ENCODE measurements at places on chromosomes 2 and 18.
A peak's percentile ranks its signal among the peaks of the same experiment; 100 is the strongest.

GRCh38 chr18:30618567-30618966 lies 424.0 kb downstream of the DSC3 start:
- no peak for DNase-seq

DNA sequence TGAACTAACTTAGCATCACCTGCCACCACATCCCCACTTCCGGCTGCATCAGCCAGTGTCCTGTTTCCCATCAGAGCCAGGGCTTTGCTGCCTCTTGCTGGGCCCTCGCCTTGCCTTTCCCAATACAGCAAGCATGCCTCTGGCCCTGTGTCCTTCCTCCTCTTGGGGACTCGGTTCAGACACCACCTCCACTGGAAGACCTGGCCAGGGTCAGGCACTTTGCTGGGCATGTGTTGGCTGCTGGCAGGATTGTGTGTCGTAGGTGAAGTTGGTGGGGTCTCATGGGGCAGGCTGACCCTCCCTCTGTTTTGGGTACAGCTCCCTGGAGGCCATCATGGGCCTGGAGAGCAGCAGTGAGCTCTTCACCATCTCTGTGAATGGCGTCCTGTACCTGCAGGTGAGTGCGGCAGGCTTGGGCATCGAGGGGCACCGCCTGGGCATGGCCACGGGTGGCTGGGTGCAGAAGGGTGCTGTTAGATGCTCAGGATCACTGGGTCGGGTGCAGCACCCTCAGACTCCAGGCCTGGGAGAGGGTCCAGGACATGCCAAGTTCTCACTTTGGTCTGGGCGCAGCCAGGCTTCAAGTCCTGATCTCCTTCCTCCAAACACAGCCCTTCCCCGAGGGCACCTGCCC lies 6.6 kb downstream of the ERFE start:
- DNase-seq: no peak

- DNase-seq: peak; percentile 59
Observed at GRCh38 chr2:112701052-112701451, 19.8 kb upstream of the NT5DC4 start.

- DNase-seq: peak; percentile 85
Observed at GRCh38 chr2:18959952-18960717, 370.8 kb upstream of the NT5C1B start.

DNA sequence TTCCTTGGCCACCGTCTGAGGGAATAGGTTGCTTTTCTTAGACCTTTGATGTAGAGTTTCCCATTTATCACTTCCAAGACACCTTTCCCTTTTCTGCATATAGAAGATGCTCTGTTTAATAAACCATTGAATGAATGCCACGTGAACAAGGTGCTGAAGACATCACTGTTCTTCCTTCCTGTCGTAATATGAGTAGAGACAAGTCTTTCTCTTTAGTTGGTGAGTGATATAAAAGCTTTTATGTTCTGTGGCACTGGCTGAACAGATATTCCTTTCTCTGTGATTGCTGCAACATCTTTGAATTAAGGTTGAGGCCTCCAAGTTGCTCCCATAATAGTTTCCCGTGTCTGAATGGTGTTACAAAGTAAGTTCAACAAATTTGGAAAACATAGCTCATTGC lies 38.7 kb downstream of the TTC39C start:
- no peak for DNase-seq

DNA sequence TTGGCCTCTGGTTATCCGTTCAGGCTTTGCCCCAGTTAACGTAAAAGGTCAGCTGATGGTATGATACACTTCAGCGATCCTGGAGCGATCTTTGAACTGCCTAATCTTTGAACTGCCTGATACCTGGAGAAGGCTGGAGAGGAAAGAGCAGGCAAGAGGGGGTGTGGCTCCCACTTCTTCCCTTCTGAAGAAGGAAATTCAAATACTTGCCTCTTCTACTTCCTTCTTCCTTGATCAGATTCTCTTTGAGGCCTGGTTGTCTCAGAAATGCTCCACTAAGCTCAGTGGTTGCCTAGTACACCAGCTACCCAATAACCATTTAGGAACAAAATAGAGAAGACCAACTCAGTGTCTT lies 619 bp downstream of the GALM start:
- DNase-seq: peak; percentile 40

GRCh38 chr2:75896779-75897366 lies 186.2 kb upstream of the GCFC2 start:
- DNase-seq: no peak

GRCh38 chr2:2560374-2561015 lies 229.4 kb upstream of the MYT1L start:
- DNase-seq: no peak

GRCh38 chr2:238106698-238107524 lies 6.8 kb downstream of the ESPNL start:
- no peak for DNase-seq

DNA sequence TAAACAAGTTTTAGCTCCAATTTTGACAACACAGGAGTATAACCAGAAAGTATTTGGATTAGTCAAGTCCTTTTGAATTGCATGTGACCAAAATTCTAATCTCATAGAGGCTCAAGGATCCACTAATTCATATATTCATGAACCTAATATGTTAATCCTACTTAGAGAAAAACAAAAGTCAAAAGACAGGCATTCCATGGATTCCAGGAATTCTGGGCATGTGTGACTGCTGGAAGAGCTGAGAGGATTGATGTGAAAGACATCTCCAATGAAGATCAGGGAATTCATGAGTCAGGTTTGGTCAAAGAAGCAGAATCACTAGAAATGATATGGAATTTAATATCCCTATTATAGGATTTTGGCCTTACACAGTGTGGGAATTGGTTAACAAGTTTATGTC lies 1494.6 kb upstream of the DDX18 start:
- no peak for DNase-seq

DNA sequence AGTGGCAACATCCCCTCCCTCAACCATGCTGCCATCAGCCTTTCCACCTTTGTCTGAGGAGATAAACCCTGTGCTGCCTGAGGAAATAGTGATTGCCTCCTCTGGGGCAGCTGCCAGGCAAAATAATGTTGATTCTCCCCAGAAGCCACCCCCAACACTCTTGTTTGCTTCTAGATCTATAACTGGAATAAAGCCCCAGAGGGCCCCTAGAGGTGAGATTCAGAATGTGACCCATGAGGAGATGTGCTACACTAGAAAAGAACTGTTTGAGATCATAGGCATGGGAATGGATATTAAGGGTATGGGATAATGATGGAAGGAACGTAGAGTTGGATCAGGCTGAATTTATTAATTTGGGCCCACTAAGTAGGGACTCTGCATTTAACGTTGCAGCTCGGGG lies 116.3 kb upstream of the RMP24 start:
- no peak for DNase-seq

DNA sequence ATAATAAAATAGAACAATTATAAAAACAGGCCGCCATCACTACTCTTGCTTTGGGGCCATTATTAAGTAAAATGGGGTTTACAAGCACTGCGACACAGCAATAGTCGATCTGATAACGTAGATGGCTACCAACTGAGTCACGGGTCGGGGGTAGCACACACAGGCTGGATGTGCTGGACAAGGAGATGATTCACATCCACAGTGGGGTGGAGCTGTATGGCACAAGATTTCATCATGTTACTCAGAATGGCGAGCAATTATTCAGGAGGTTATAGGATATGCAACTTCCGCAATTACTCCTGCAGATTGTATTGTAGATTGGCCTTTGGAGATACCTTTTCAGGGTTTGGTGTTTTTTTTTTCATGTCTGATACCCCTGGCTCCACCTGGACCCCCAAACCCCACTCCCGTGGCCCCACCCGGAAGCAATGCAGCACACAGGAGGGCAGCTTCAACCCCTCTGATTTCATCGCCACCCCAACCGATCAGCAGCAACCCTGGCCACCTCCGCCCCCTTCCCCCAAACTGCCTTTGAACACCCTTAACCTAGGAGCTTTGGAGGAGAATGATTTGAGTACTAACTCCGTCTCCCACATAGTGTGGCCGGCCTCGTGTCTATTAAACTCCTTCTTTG lies 21.4 kb upstream of the MLPH start:
- peak; percentile 97 for DNase-seq

DNA sequence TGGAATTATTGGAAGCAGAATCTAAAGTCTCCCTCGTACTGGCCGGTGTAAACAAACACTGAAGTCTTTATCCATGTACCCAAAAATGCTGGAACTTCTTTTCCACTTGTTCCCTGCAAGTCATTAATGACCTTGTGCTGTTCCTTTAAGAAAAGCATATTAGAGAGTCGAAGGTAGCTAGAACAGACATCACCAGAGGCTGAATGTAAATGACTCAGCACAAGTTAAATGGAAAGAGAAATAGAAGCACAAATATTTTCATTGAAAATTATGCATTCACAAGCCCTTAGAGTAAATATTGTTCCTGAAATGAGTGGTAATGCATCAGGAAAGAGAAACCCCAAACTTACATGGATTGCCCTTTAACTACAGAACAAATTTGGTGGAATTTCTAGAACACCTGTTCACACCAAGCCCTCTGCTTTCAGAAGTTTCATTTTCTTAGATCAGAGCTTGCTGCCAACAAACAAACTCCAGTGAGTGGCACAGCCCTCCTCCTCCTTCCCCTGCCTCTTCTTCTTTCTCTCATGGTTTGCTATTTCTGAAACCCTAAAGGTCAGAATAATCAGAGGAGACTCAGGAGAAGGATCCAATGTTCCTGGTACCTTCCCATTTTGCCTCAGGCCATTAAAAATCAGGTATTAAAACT lies 264.3 kb downstream of the TXNL1 start:
- DNase-seq: peak; percentile 33

- DNase-seq: peak; percentile 48
Observed at GRCh38 chr2:223457301-223457700, 144.9 kb downstream of the SCG2 start.

DNA sequence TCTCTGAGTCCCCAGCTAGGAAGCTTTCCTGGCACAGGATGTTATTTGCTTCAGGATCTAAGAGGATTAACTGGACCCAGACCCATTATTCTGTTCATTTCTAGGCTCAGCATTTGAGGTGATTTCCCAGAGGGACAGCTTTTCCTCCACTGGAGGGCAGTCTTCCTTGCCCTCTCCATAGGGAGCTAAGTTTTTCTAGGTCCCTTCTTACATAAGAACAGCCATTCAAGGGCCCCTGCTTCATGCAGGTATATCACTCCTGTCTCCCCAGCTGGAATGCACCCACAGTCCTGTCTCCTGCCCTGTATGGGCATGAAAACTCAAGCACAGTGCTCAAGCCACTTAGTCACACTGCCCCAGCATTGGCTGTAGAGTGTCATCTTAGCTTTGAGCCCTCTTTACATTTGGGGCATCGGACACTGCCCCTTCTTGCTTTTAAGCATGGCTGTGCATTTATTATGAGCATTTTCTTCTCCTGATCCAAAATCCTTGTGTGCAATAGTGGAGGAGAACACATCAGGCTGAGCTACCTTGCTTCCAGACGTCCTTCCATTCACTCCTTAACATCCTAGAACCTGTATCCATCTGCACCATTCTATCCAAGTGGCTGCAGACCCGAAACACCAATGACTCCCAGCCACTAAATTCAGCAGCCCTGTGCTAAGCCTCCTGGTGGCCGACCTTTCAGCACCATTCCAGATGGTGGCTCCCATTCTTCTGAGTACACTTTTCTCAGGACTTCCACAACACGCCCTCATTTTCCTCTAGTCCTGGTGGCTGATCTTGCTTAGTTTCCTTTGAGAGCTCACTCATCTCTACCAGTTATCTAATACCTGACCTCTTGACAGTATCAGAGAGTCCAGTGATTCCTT lies 80.0 kb downstream of the COPS8 start:
- peak; percentile 73 for DNase-seq

DNA sequence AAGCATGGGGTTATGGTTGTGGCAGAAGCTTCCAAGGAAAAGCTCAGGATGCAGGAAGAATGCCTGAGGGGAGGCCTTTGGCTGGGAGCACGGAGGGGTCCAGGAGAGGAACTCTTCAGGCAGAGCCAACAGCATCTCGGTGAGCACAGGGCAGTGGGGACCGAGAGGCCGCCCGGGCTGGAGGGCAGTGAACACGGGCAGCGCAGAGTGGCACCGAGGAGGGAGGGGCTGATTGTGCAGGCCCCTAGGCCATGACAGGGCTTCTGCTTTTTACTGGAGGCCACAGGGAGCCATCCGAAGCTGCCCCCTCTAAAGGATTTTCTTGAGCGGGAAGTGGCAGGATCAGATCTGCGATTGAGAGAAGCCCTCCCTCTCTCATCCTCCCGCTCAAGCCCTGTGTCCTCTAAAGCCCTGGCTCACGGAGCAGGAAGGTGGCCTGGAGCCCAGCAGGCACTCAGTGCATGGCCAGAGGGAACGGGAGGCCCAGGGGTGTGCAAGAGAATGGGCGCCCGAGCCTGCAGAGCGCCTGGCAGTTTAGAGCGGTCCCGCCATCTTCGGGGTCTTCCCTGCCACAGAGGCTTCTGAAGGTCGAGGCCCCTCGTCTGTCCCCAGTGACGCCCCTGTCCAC lies 110.0 kb upstream of the STON1 start:
- DNase-seq: no peak

- no peak for DNase-seq
Observed at GRCh38 chr2:69780921-69781320, 39.0 kb downstream of the ANXA4 start.

GRCh38 chr2:182165202-182165601 lies 179.5 kb downstream of the PPP1R1C start:
- DNase-seq: no peak

DNA sequence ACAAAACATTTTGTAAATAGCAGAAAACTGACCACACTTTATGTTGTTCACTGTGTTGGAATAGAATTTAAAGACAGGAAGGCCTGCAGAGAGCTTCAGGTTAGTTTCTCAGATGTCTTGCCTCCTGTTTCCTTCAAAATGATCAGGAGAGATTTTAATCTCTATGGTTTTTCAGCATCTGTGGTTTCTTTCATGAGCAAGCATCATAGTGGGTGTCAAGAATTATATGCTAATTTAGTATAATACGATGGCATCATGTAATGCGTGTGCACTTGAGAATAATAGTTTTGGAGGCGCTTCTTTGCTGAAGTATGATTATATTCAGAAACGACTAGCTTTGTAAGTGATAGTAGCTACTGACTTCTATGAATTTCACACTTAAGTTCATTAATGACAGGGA lies 149.9 kb downstream of the PLCL1 start:
- DNase-seq: no peak

DNA sequence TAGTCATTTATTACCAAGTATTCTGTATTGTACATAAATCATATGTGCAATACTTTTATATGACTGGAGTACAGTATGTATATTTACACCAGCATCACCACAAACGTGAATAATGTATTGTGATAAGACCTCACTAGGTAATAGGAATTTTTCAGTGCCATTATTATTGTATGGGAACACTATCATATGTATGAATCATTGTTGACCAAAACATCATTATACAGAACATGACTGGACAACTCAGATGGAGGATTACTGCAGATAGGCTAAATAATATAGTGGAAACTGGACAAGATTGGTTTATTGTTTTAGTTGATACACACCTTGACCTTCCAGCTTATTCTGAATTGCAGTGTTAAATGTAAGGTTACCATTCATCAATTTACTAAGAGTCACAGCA lies 33.4 kb downstream of the VAPA start:
- no peak for DNase-seq

DNA sequence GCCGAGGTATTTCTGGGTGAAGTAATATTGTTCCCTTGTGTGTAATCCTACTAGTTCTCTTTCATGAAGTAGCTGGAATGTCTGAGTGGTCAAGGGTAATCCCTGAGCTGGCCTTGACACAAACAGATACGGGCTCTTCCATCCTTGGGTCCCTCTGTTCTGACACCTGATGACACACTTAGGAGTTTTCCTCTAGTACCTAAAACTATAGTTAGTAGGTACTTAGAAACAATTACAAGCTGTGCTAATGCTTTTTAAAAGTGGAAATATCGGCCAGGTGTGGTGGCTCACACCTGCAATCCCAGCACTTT lies 59.2 kb upstream of the IL1R1 start:
- no peak for DNase-seq
